Hindlimb muscle (tissue), 1 donor: ENCODE measurements at places on chromosomes 6 and 20. TPM values are rescaled to one million over a fixed set of nuclear protein-coding genes. Genes with fewer than 3 reads are reported as not detected.

Gene FITM2
- polyA plus RNA-seq: 7.2 TPM

Gene CASS4
- polyA plus RNA-seq: 6.9 TPM

GRCh38 chr20:4978050-4978918 lies 23.0 kb downstream of the SLC23A2 start:
- DNase-seq: no peak

DNA sequence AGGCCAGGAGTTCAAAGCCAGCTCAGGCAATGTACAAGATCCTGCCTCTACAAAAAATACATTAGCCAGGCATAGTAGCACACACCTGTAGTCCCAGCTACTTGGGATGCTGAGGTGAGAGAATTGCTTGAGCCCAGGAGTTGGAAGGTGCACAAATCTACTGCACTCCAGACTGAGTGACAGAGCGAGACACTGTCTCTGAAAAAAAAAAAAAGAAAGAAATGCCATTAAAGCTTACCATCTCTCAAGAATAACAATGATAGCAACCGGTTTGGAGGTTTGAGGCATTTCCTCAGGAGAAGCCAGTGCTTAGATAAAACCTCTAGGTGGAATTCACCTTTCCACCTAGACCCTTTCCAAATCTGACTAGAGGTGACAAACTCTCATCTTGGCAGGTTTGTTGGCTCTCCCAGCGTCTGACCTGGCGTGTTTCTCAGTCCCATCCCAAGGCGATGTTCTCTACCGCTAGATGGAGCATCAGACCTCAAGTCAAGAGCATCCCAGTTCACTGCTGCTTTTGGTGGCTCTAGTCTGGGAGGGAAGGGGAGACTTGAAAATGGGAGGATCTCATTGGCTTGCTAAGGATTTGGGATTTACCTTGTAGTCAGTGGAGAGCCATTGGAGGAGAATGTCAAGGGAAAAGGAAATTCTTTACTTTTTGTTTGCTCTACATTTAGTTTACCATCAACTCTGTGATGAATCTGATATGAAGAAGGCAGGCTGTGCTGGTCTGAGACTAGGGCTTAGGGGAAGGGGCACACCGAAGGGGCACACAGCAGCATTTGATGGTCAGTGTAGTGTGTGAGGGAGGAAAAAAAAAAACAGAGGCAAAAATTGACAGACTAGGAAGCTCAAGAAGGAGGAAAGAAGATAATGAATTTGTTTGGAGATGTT lies 67.9 kb downstream of the NCOA7 start:
- peak; percentile 46 for DNase-seq

GRCh38 chr6:99114769-99115406 lies 167.1 kb upstream of the FBXL4 start:
- DNase-seq: no peak
